NT2/D1 (cell line): ENCODE measurements at places on chromosomes 16 and 17.

DNA sequence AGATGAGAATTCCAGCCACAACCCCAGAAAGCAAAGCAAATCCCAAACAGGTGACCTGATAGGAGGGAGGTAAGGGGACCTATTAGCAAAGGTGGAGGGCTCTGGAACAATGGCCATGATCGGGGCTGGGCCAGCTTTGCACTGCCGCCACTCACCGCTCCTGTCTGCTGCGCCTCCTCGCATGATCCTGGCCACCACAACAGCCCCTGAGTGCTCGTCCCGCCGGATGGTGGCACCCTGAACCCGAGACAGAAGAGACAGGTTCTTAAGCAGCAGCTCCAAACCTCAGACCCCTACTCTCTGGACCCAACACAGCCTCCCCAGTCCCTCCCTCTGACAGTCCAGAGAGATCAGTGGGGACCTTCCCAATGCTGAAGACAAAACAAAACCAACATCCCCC lies 5.3 kb downstream of the MPP3 start:
- DNase-seq: no peak

- DNase-seq: no peak
Observed at GRCh38 chr16:4257646-4258556, 14.9 kb downstream of the TFAP4 start.

DNA sequence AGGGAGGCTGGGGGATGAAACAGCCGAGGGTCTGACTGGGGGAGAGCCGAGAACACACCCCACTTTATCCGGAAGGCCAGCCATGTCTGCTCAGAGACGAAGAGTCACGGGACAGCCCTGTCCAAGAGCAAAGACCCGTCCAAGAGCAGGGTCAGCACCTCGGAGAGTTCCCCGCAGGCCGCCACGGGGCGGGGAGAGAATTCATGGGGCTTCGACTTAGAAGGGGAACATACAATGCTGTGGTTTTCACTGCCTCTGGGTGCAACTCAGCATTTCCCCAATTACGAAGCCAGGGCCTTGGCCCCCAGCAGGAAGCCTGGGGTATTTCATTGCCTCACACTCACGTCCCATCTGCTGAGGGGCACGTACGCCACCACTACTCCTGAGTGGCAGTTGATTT lies 59.3 kb downstream of the JPH3 start:
- DNase-seq: peak; percentile 50

GRCh38 chr16:73231379-73231778 lies 183.5 kb upstream of the ZFHX3 start:
- DNase-seq: no peak

DNA sequence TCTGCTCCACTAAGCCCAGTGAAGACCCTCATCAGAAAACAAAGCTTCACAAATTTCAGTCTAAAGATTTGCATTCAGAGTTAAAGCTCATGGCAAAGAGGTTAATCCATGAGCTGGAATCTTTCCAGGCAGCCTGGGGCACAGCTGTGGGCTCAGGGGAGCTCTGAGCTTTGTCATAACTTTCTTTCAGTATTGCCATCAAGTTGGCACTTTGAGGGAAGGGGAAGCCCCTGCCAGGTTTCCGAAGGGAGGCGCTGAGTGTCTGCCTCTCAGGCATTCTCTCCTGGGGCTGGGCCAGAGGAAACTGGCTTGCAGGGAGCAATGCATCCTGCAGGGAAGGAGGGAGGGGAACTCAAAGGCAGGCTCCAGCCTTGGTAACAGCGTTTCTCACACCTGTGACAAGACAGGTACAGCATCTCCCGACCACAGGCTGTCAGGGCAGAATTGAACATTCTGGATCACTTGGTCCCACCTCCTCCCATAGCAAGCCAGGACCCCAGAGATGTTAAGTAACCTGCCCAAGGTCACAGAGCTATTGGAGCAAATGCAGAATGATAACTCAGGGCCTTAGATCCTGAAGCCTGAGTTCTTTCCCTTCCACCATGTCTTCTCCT lies 3.9 kb downstream of the LPO start:
- no peak for DNase-seq

DNA sequence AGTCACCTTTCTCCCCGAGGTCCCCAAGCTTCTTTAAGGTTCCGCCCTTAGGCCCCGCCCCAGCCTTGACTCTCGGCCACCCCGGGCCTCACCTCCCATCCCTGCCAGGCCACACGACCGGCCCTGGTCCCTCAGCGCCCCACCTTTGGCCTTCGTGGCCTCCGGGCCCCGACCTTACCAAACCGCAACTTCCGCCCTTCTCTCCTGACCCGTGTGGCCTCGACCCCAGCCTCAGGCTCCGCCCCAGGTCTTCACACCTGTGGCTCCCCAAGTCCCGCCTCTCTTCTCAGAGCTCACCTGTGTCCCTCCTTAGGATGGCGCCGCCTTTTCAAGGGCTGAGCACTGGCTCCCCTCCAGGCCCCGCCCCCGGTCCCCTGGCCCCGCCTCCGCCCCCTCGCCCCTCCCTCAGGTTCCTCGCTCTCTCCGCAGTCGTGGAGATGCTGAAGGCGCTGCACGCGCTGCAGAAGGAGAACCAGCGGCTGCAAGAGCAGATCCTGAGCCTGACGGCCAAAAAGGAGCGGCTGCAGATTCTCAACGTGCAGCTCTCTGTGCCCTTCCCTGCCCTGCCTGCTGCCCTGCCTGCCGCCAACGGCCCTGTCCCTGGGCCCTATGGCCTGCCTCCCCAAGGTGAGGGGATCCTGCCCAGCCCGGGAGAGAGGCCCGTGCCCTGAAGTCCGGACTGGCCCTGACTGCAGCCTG lies 10.0 kb upstream of the CISD3 start:
- no peak for DNase-seq

DNA sequence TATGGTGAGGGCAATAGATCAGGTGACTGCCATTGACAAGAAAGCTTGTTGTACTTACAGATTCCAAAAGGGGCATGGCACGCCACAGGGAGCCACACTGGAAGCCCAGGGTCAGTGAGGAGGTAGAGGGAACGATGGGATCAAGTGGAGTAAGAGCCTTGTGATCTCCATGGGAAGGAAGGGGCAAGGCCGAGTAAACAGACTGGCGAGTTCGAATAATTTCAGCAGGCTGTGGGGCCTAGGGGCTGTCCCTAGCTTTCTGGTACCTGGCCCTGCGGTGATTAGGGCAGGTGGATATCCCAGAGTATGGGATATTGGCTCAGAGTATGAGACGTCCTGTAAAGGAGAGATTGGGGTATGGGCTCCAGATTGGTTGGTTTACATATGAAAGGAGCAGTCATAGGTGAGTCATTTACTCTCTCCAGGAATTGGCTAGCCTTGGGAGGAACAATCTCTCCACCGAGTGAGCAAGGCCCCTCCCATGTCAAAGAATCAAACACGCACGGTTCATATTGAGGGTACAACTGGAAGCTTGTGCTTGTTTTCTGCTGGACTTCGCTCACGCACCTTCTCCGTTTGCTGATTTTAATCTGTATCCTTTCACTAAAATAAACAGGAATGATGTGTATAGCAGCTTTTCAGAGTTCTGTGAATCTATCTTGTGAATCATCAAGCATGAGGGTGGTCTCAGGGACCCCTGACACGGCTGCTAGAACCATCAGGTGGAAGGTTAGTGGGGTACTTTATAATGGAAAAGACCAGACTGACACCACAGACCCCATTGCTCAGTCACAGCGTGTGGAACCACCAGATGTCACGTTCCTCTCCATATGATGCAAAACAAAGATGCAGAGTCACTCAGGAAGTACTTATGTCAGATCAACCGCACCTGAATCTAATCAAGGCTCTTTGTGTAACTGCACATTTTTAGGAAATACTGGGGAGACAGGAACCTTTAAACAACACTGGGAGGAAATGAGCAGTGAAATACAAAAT lies 27.9 kb downstream of the GABARAPL2 start:
- DNase-seq: peak; percentile 68

GRCh38 chr17:6867849-6868248 lies 36.3 kb upstream of the TEKT1 start:
- no peak for DNase-seq

- DNase-seq: no peak
Observed at GRCh38 chr17:9917131-9917530, 12.1 kb upstream of the RCVRN start.

- peak; percentile 47 for DNase-seq
Observed at GRCh38 chr17:3385869-3386816, at the start of gene OR3A2. TSS of gene OR3A2 (minus strand) at chr17:3386308.

- DNase-seq: no peak
Observed at GRCh38 chr17:78925662-78926555, 722 bp upstream of the TIMP2 start.

GRCh38 chr17:3574231-3574630 lies 16.6 kb upstream of the TRPV3 start:
- no peak for DNase-seq

DNA sequence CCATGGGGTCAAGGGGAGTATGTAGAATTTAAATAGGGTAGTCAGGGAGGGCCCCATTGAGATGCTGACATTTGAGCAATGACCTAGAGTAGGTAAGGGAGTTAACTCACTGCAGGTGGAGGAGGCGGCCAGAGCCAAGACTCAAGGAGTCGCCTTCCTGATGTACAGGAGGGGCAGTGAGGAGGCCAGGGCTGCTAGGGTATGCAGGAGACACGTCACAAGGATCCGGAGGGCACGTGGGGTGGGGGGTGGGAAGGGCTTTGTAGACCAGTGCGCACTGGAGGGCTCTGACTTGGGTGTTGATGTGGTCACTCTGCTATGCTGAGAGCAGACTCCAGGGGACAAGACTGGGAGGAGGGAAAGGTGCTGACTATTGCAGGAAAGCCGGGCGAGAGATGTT lies 37.5 kb downstream of the SPECC1 start:
- no peak for DNase-seq

DNA sequence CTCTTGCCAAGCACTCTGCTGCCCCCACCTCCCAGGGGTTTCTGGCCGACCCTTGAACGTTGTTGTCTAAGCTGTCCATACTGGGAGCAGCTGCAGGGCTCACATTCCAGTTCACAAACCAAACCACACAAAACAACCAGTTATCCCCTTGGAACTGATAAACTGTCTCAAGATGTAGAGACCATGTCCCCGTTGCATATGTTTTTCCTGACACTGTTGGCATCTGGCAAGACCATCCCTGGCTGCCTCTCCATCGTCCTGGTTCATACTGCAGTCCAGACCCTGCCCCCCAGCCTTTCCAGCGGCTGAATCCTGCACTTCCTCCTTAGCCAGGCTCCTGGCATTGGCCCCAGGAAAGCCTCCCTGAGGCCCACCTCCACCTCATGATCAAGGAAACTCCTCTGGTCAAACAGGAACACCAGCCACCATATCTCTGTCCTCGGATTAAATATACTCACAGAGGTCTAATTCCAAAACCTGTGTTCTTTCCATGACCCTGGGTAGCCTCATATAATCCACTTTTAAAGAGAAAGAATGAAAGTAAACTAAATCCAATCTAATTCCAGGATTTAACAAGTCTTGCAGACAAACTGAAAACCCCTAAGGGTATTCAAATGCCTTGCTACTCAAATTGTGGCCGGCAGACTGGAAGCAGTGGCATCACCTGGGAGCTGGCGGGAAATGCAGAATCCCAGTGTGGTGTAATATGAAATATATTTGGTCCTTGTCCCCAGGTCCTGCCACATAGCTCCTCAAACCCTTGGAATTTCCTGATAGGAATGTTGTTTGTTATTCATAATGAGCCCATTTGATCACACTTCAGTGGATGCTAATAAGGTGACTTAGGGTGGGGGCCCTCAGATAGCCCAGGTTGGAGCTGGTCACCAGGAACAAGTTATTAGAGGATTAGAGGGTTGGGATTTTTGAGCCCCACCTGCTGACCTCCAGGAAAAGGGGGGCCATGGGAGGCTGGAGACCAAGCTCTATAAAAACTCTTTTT lies 14.2 kb downstream of the GAS7 start:
- no peak for DNase-seq

DNA sequence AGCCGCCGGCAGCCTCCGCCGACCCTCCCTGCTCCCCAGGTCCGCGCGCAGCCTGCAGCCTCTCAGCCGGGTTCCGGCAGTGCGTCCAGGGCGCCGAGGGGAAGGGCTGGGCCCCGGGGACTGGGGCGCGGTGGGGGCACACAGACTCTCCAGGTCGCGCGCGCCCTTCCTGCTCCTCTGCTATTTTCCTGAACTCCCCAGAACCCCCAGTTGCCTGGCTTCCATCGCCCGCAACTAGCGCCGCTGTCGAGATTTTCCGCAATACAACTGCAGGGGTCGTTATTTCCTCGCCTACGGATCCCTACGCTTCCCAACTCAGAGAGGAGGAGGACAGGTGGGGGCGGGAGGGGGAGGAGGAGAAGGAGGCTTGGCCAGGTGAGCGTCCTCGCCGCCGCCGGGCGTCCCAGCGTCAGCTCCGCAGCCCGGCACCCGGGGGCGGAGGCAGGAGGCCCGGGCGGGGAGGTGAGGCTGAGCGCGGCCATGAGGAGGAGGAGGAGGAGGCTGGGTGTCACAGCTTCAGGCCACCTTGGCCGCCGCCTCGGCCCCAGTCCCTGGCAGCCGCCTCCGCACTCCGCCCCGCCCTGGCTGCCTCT lies at the start of gene CA10:
Gene CA10, minus strand, starts transcription at position 265 of the 593 bp plus-strand sequence.
- no peak for DNase-seq

GRCh38 chr16:929227-930073 lies 41.3 kb downstream of the LMF1 start:
- peak; percentile 38 for DNase-seq

DNA sequence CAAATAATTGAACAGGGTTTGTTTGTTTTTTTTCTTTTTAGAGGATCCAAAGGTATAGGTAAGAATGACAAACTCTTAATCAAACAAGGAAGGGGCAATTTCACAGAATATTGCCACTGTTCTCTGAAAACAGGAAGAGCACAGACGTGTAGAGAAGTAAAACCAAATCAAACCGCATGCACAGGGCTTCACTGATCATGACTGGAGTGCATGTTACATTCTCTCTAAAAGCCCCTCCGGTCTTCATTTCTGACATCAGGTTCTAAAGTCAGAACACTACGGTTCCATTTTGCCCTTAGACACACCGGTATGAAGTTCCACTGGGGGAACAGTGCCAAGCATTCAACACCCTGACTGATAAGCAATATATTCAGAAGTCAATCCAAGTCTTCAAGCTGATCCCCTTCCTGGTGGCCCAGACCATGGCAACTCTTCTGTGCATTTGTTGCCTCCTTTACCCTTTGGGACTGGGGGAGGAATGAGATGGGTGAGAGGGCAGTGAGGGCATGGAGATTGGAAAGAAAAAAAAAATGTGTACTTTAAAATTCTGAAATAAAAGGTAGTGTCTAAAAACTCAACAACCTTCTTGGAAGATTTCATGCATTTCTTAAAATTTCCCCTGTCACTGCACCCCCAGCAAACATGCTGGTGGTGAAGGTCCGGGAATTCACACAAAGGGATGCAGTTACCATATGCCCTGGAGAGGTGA lies 1.4 kb downstream of the MMD start:
- DNase-seq: no peak

DNA sequence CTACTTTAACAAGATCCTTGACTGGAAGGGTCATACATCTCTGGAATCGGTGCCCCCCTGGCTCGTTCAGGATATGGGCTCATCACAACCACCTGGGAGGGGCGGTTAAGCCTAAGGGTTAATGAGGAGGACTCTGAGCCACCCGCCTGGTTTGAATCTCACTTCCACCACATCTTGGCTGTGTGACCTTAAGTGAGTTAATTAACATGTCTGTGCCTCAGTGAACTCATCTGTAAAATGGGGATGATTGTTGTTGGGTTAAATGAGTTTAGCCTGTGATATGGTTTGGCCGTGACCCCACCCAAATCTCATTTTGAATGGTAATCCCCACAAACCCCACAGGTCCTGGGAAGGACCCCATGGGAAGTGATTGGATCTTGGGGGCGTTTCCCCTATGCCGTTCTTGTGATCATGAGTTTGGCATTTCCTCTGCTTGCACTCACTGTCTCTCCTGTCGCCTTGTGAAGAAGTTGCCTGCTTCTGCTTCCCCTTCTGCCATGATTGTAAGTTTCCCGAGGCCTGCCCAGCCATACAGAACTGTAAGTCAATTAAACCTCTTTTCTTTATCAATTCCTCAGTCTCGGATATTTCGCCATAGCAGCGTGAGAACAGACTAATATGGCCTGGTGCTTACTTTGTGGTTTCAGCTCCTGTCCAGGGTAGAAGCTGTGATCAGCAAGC lies 214.0 kb upstream of the CIBAR2 start:
- DNase-seq: no peak
